ENCODE measurements at places on chromosomes 3 and 15. TPM values are rescaled to one million over a fixed set of nuclear protein-coding genes. Genes with fewer than 3 reads are reported as not detected.

GRCh38 chr3:152664766-152665165 is 170.2 kb upstream of the P2RY1 start:
- ATAC-seq: no peak

GRCh38 chr3:126352476-126353454 is 4.4 kb downstream of the KLF15 start:
- ATAC-seq: no peak

DNA sequence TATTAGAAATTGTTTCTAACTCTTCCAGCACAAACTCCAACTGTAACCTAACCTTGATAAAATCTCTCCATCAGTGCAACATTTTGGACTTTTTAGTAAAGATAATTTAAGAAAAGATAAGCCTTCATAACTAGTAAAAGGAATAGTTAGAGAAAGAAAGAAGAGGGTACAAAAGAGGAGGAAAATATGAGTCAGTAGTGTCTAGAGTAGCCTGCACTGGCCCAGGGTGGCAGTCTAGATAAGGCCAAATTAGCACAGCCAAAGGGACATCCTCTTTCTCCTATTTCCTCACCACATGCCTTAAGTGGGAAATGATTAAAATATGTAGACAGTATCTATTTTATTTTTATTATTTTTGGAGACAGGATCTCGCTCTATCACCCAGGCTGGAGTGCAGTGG is 3.7 kb downstream of the PROS1 start:
- no peak for ATAC-seq

- no peak for ATAC-seq
Observed at GRCh38 chr15:56353740-56354139, 11.5 kb upstream of the TEX9 start.

RETNLB gene
- not detected for total RNA-seq

DNA sequence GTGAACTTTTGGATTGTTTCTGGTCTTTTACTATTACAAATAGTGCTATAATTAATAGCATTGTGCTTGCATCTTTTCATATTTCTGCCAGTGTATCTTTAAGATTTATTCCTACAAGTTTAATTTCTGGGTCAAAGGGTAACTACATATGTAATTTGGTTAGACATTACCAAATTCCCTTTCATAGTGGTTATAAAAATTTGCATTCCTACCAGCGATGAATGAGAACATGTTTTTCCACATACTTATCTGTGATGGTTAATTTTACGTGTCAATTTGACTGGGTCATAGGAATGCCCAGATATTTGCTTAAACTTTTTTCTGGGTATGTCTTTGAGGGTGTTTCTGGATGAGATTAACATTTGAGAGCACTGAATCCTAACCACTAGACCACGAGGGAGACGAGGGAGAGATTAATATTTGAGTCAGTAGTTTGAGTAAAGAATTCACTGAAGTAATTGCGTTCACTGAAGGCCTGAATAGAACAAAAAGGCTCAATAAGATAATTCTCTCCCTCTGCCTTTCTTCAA is 132.3 kb upstream of the NEO1 start:
- no peak for ATAC-seq

- ATAC-seq: no peak
Observed at GRCh38 chr15:98884894-98885293, 122.7 kb downstream of the PGPEP1L start.

- ATAC-seq: peak; percentile 51
Observed at GRCh38 chr15:40506964-40507571, 36.3 kb downstream of the CHST14 start.

- ATAC-seq: no peak
Observed at GRCh38 chr3:46979958-46980497, 562 bp downstream of the NBEAL2 start.

- ATAC-seq: no peak
Observed at GRCh38 chr3:65339192-65339740, 651.5 kb upstream of the ADAMTS9 start.

GRCh38 chr15:52784799-52785671 is 5.1 kb downstream of the ONECUT1 start:
- no peak for ATAC-seq

DNA sequence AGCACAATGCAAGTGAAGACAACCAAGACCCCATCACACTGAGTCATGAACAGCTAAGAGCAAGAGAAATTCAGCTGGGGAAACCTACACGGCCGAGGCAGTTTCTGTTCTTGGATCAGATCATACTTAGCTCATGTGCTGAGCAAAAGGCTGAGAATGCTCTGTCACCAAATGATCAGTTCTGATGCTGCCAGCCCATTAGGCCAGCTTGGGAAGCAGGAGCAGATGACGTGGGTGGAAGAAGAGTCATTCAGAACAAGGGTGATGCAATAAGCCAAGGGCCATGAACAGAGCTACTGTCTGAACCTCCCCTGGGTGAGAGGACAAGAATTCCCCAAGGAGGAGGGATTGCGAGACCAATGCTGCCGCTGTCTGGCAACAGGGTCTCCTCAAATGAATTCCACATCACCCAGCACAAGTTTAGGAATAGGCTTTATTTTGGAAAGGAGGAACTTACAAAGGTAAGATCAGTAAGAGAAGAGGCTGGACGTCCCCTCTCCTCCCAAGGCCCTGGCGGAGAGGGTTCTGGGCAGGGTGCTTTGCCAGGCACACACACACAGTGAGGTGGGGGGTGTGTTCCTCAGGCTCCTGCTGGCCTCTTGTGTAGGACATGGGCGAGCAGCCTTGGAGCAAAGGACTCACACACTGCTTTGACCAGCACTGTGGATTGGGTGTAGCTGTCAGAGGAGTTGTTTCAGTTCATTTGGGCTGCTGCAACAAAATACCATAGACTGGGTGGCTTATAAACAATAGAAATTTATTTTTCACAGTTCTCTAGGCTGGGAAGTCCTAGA is 65.6 kb upstream of the CTXND1 start:
- peak; percentile 52 for ATAC-seq

DNA sequence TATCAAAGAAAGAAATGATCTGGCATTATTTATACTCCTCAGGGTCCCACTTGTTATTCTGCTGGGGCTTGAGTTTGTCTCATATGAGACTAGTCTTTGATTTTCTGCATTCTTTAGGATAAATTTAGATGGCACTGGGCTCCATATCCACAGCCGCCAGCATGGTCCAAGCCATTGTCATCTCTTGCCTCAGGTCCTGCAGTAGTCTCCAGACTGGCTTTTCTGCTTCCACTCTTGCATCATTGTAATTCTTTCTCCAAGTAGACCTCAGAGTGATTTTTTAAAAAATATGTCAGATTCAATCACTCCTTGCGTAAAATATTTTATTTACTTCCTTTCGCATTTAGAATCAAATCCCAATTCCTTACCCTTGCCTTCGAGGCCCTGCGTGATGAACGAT is 50.4 kb upstream of the ST3GAL6 start:
- no peak for ATAC-seq

DNA sequence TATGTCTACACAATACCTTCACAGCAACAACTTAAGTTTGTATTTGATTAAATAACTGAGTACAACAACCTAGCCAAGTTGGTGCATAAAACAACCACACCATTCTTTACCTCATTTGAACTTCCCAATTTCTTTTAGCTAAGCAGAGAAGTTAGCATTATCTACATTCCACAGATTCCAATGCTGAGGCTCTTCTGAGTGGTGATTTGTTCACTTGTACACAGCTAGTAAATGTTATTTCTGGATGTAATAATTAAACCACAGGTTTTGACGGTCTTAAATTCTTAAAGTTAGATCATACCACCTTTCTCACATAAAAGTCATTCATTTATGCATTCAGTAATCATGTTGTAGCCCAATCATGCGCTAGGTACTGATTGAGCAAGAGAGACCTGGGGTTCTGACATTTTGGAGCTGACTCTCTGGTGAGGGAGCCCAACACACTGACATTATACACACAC is 102.5 kb downstream of the SST start:
- no peak for ATAC-seq

GRCh38 chr3:40780925-40781406 is 256.2 kb downstream of the ZNF621 start:
- ATAC-seq: peak; percentile 51

DNA sequence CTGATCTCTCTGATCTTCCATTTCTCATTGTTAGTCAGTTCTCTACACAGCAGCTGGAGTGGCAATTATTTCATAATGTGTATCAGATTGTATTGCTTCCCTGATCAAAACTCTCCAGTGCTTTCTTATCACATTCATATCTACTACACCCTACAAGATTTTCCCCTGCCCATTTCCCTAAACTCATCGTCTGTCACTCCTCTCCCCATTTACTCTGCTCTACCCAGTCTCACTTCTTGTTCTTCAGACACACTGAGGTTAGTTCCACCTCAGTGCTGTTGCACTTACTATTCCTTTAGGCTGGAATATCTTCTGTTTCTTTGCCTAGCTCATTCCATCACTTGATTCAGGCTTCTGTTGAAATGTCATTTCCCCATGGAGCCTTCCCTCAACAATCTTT is 197.1 kb downstream of the SATB1 start:
- ATAC-seq: no peak

CDHR4 gene
- not detected for total RNA-seq

DNA sequence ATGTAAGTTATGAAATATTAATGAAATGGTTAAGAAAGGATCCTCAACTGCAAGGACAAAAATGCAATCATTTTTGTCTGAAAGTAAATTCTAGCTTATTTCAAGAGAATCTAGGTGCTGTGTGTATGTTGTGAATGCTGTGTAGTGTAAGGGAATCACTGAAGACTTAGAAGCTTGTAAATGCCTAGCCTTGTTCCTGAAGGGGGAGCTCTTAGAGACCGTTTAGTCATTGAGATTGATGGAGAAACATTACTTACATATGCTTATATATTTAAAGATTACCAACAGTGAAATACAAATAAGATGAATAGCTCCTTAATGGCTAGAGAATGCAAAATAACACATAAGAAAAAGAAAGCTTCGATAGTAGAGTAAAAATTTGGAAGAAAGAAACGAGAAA is 67.9 kb downstream of the CNTN4 start:
- ATAC-seq: no peak

NEK10 gene
- total RNA-seq: 0.40 TPM

DNA sequence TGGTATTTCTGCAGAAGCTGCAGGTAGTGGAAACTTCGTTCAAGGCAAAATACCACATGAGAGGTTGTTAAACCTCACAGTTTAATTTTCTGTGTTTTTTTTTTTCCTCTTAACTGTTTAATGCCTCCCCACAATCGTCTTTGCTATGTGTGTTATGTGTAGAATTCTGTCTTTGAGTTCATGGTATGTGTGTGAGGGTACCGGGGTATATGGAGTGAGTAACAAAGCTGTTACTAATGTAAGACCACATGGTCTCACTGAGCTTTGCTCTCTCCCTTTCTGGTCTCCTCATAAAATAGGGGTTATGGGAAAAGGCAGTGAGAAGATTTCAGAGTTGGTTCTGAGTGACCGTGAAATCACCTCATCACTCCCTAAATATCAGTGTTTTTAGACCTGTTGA is 143.6 kb downstream of the USP13 start:
- no peak for ATAC-seq

DNA sequence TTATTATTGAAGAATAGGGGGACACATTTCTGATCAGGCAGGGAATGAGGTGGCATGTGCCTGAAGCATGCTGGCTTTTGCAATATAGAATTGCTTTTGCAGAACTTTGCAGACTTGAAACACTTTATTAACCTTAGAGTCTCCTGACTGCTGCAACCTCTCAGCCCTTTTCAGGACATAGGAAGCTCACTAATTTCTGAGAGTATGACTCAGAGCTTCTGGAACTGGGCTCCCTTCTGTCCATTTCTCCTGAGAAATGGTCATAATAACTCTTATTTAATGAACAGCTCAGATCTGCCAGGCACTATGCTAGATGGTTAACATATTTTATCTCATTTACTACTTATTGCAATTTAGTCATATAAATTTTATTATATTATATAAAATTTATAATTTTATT is 38.6 kb upstream of the DGKG start:
- no peak for ATAC-seq

GRCh38 chr15:72265031-72265430 is 7.3 kb downstream of the PARP6 start:
- ATAC-seq: no peak

GRCh38 chr3:81744366-81744765 is 17.1 kb downstream of the GBE1 start:
- peak; percentile 49 for ATAC-seq

GRCh38 chr3:188241072-188241471 is 87.1 kb downstream of the LPP start:
- no peak for ATAC-seq

GRCh38 chr3:21750080-21750696 is 822 bp downstream of the ZNF385D start:
- no peak for ATAC-seq

GRCh38 chr3:124275412-124275811 is 283.5 kb upstream of the ROPN1 start:
- ATAC-seq: no peak

GRCh38 chr3:159977295-159977694 is 11.3 kb upstream of the IL12A start:
- no peak for ATAC-seq

- ATAC-seq: no peak
Observed at GRCh38 chr3:171933441-171933840, 90.3 kb downstream of the TMEM212 start.

GRCh38 chr3:21028412-21028811 is 722.6 kb downstream of the ZNF385D start:
- ATAC-seq: no peak

DNA sequence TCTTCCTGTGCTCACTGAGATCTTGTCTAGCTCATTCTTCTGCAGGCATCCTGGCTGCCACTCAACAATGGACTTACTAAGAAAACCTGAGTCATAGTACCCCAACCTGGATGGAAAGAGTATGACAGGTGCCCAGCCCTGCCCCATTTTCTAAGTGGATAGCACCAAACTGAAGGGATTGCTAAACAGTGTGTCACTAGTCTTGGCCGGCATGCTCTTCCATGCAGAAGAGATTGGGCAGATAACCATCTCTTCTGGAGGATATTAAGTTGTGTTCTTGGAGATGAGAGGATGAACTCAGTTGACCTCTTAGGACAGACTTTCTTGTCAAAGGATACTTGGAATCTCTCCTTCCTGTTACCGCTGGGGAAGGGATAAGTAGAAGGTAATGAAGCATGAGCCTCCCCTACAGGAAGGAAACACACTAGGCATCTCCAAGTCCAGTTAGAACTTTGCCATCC is 797.5 kb downstream of the AGBL1 start:
- ATAC-seq: no peak

DNA sequence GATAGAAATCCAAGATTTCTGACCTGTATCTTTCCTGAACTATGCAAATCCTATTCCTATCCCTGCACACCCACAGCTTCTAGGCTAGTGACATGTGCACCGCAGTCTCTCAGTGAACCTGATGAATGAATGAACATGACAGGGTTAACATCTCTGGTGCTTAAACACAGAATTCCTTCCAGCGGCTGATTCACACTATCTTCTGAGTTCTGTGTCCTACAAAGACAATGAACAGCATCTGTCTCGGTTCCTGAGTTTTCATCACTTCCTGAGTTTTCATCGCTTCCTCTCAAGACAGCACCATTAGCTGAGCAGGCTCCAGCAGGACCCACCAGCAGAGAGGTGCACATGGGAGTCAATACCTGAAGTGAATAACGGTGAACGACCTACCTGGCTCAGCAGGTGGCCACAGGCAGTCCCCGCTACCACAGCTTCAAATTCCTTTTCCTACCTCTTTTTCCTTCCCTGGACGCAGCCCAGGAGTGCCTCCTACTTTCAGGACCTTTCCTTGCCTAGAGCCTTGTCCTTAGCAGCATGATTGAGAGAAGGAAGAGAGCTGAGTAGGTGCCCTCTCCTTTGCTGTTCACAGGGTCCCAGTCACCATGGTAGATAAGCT is 113.5 kb downstream of the IGF2BP2 start:
- ATAC-seq: no peak

GRCh38 chr3:674116-674515 is 418.7 kb upstream of the CNTN6 start:
- ATAC-seq: no peak

Data from esophagus mucosa (tissue), 1 donor.